T-cell (primary cell): ENCODE measurements at places on chromosomes 13 and 19. TPM values are rescaled to one million over a fixed set of nuclear protein-coding genes. Genes with fewer than 3 reads are reported as not detected.

GRCh38 chr19:5094768-5095567 lies 126.1 kb downstream of the KDM4B start:
- no peak for DNase-seq

GRCh38 chr13:88246239-88246638 lies 575.1 kb downstream of the SLITRK5 start:
- no peak for DNase-seq

DNA sequence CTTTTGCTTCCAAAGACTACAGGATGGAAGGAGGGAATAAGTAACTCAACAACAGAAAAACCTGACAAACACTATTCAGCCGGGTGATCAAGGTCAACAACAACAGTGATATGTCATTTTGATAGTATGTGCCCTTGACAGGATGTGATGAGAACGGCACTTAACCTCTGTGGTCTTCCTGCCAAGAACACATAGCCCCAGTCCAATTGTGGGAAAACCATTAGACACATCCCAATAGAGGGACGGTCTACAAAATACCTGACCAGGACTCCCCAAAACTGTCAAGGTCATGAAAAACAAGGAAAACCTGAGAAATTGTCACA lies 43.1 kb upstream of the AMER2 start:
- no peak for DNase-seq

- no peak for DNase-seq
Observed at GRCh38 chr13:43482026-43482425, 304.7 kb downstream of the ENOX1 start.

GRCh38 chr13:57813651-57814050 lies 182.1 kb downstream of the PCDH17 start:
- DNase-seq: no peak

PRSS57 gene
- 1.9 TPM for total RNA-seq
